ENCODE measurements at places on chromosomes 1 and 21.

DNA sequence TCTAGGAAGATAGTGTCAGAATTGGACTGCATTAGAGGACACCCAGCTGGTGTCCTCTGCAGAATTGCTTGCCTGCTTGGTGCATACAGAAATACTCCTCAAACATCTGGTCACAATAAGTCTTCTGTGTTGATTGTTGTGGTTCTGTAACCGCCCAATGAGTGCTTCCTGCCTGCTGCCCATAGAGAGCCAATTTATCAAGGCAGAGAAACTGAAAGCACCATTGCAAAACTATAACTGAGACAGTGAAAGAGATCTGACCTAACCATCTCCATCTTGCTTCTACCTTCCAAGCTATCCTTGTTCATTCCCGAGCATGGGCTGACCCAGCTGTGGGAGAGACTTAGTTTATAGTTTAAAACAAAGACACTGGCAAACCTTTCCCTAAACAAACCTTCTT is 462.4 kb upstream of the RGS18 start:
- no peak for DNase-seq

DNA sequence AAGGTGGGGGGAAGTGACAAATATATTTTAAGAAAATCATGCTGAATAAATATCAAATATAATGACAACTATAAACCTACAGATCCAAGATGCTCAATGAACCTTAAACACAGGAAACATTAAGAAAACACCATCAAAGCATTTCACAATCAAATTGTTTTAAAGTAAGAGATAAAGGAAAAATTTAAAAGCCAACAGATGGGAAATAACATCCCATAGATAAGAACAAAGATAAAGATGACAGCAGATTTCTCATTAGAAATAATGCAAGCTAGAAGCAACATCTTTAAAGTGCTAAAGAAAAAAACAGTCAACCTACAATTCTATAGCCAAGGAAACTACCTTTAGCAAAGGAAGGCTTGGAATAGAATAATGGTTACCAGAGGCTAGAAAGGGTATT is 17.8 kb downstream of the MCOLN3 start:
- DNase-seq, result no peak

DNA sequence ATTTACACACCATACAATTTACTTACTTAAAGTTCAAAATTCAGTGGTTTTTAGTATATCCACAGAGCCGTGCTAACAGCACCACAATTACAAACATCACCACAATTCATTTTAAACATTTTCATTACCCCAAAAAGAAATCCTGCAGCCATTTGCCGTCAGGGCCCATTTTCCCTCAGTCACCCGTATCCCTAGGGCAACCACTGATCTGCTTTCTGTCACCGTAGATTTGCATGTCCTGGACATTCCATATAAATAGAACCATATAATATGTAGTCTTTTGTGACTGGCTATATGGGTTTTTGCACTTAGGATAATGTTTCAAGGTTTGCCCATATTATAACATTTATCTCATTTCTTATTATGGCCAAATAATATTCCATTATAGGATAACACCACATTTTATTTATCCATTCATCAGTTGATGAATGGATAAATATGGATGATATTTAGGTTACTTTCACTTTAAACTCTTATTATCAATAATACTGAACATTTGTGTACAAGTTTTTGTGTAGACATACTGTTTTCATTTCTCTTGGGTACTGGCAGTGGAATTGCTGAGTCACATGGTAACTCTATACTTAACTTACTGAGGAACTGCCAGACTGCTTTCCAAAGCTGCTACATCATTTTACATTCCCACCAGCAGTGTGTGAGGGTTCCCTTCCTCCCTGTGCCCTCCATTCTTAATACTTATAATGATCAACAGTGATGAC is 68.9 kb downstream of the ST3GAL3 start:
- no peak for DNase-seq

GRCh38 chr1:235583511-235584001 is 66.0 kb downstream of the GNG4 start:
- DNase-seq, result no peak
